ENCODE measurements at places on chromosomes 12 and 14.

GRCh38 chr12:121826318-121827150 is 22.7 kb downstream of the SETD1B start:
- no peak for DNase-seq

DNA sequence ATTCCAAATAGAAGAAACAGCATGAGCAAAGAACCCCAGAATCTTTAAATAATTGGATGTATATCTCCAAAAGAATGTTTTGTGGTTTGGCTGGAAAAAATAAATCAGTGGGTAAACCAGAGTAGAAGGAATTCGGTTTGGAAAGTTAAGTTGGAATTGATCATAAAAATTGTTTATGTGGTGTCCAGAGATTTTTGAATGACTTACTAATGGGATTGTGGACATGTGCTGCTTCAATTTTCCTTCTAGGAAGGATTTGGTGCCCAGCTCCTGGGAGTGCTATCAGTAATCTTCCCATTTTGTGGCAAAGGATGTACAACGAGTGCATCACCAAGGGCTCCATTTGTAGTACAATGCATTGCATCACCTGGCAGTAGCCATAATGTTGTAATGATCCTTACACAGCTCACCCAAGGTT is 224.8 kb downstream of the SLC16A7 start:
- no peak for DNase-seq

- no peak for DNase-seq
These were observed 23.5 kb upstream of the FGF23 start for GRCh38 chr12:4402996-4403395.

DNA sequence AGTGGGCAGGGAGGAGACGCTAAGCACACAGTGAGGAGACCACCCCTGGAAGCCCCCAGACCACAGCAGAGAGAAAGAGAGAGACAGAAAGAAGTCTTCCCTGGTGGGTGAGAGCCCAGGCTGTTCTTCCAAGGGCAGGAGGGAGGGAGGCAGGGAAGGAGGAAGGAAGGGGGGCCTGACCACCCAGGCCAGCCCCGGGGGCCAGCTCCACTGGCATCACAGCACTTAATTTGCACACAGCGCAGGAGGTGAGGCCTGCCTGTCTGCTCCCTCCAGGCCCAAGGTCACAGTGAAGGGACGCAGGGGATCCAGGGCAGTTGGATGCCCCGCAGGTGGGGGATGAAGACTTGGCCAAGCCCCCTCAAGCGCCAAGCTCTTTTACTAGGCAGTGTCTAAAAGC is 141.9 kb upstream of the C14orf180 start:
- no peak for DNase-seq

GRCh38 chr14:21543521-21543960 is 17.4 kb upstream of the SALL2 start:
- no peak for DNase-seq

DNA sequence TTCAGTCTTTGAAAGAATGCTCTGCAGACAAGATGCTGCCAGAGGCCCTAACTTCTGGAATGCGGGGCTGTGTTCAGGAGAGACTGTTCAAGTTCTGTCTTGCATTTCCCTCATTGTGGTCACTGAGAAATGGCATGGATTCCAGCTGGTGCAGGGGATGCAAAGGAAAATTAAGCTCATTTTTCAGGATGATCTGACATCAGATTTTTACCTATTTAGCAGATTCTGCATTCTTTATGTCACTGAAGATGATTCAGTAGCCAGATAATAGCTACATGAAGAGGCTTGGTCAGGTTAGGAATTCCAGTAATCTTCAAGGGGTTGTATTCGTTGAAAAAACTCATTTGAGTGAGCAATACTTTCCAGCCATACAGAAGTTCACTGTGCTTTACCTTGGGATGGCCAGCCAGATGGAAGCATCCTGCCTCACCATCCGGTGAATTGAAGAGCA is 16.1 kb upstream of the MFAP5 start:
- DNase-seq: no peak

GRCh38 chr12:123200414-123200813 is 32.5 kb downstream of the MPHOSPH9 start:
- no peak for DNase-seq

- no peak for DNase-seq
These were observed 86.0 kb downstream of the RFLNA start for GRCh38 chr12:124380796-124381455.

DNA sequence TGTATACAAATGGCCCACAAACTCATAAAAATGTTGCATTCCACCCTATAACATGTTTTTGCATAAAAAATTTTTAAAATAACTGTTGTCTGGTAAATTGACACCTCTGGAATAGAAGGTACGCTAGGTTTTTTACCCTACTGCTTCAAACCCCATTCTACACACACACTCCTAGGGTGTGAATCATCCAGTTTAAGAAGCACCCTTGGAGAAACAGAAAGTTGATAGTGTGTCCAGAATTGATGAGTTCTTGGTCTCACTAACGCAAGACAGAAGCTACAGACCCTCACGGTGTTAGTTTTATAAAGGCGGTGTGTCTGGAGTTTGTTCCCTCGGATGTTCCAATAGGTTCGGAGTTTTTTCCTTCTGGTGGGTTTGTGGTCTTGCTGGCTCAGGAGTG is 158.5 kb downstream of the KLRB1 start:
- DNase-seq: no peak

DNA sequence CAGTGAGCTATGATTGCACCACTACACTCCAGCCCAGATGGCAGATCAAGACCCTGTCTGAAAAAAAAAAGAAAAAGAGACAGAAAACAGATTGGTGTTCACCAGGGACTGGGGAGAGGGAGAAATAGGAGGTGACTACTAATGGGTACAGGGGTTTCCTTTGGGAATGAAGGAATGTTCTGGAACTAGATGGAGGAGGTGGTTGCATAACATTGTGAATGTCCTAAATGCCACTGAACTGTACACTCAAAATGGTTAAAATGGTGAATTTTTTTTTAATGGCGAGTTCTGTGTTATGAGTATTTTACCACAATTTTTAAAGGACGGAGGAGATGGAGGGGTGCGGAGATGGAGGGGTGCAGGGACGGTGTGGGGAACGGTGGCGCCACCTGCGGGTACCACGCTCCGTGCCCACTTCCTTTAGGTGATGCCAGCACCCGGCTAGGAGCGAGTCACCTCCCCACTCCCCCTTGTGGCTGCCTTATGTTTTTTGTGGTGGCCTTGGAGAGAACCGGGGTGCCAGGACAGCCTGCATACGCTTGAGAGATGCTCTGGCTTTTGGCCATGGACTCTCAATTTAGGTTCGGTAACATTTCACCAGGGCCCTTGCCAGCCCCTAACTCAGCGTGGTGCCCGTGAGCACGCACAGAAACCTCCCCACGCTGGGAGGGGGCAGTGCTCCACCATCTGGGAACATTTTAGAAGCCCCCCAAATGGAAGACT is 16.1 kb downstream of the UBC start:
- peak; percentile 48 for DNase-seq

DNA sequence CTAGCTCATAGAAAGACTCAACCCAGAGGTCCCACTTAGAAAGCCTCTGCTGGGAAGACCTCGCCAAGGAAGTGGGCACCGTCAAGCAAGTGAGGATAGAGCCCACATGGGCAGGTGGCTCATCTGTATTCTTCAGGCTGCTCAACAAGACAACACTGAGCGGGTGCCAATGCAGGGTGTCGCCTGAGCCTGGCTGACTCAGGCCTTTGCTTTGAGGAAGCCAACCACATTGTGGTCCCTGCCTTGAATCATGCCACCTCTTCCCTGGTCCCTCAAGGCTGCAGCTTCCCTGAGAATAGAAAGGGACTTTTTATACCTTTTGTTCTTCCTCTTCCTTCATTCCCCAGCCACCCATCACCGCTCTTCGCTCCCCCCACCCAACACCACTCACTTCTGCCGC is 2.1 kb upstream of the RNASE13 start:
- DNase-seq: no peak

- DNase-seq: no peak
These were observed 962.6 kb upstream of the FBXO33 start for GRCh38 chr14:40394634-40395340.

DNA sequence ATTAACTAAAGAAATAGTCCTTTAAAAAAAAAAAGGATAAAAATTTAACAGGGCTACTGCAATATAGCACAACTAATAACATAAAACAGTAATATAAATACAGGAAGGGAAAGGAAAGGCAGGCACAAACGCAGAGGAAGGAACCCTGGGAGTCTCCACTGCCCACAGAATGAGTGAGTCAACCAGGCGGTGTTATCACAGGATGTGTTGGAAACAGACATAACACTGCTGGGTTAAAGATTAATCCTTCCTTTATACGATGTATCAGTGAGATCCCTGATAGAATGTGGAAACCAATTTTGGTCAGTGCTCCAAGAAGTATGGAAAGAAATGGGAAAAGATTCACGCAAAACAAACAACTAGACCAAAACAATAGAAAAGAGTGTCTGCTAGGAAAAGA is 47.9 kb downstream of the FGD6 start:
- DNase-seq: no peak

All from activated T-cell treated with anti-CD3 and anti-CD28 coated beads for 1 hour (primary cell).